ENCODE measurements at places on chromosomes 5 and 9.

GRCh38 chr9:113896713-113897112, 20.6 kb downstream of the ZNF618 start:
- no peak for DNase-seq

GRCh38 chr9:5976674-5977397, 38.6 kb downstream of the RANBP6 start:
- DNase-seq = no peak

DNA sequence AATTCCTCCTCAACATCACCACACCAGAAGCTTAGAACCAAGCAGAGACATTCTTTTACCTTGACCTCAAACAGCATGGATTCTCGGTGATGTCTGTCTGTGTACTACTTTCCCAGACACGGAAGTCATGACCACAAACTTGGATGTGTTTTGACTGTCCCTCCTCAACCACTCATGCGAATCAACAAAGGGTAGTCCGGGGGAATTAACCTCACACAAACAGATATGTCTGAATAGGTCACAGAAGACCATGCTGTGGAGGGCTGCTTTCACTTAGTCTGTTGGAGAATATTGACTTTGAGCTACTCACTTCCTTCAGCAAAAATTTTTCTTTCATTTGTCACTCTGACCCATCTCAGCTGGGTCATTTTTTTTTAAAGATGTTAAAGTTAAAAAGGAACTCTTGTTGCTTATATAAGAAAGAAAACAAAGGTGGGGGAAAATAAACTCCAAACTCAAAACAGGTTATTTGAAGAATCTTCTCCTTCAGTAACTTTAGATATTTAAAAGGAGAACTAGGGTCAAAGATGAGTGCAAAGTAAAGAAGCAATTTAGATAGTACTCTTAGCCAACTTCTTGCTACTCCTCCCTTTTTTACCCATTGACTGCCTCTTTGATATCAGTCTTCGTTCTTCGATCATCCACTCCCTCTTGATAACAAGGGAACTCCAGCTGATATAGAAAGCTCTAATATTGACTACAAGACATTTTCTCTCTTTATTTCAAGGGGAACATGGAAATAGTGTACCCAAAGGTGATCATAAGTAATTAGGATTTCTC, 343.4 kb upstream of the CDH6 start:
- no peak for DNase-seq

DNA sequence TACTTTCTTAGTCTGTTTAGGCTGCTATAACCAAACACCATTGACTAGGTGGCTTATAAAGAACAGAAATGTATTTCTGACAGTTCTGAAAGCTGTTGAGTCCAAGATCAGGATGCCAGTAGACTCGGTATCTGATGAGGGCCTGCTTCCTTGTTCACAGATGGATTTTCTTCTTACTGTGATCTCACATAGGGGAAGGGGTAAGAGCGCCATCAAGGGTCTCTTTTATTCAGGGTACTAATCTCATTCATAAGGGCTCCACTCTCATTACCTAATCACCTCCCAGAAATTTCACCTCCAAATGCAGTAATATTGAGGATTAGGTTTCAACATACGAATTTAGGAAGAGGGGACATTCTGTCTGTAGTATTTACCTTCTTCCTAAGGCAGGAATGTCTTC, 384.0 kb upstream of the DMAC1 start:
- DNase-seq = no peak

- DNase-seq = no peak
Observed at GRCh38 chr9:15570769-15571168, 17.9 kb downstream of the CCDC171 start.

GRCh38 chr9:16039988-16040761, 487.3 kb downstream of the CCDC171 start:
- no peak for DNase-seq

- DNase-seq = no peak
Observed at GRCh38 chr5:14779975-14780374, 91.6 kb downstream of the ANKH start.

- DNase-seq = no peak
Observed at GRCh38 chr5:163915481-163915961, 410.1 kb downstream of the MAT2B start.

All from activated T-cell treated with anti-CD3 and anti-CD28 coated beads, Interleukin-2, amount 50 U/mL, for 48 hours (primary cell).